CD4-positive, alpha-beta T cell treated with Interleukin-1 beta for 1 hour (primary cell): ENCODE measurements at places on chromosomes 11 and 22.

GRCh38 chr11:105799728-105800462, 190.0 kb downstream of the GRIA4 start:
- no peak for DNase-seq

DNA sequence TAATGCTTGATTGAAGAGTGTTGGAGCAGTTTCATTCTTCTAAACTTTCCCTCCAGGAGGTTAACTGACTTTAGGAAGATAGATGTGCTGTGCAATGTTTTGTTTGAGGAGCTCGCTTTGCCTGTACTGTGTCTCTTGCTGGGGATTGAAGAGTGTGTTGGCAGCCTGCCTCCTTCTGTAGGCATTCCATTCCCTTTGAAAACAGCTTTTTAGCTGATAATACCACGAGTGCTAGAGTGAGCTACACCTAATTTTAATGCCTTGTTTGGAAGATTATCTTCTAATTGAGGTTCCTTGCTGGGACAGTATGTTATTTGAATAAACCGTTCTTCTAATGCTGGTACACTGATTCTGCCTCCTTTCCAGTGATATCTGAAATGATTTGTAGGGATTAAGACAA, 7.2 kb downstream of the DDX10 start:
- DNase-seq, result no peak

- no peak for DNase-seq
These were observed 25.0 kb downstream of the SWAP70 start for GRCh38 chr11:9688716-9689511.

- no peak for DNase-seq
These were observed 86.1 kb downstream of the TRIM44 start for GRCh38 chr11:35748644-35749043.

- DNase-seq, result no peak
These were observed 304.8 kb upstream of the ISX start for GRCh38 chr22:34761111-34761510.

- no peak for DNase-seq
These were observed 179.2 kb downstream of the DBX1 start for GRCh38 chr11:19980957-19981669.

GRCh38 chr11:86804951-86805350, 4.6 kb downstream of the PRSS23 start:
- DNase-seq, result no peak

- DNase-seq, result no peak
These were observed 6.5 kb downstream of the CSNK1E start for GRCh38 chr22:38310518-38311322.
